ENCODE measurements at places on chromosomes 13 and 19.

- DNase-seq, result no peak
Measured at GRCh38 chr13:99383946-99384345, 76.7 kb upstream of the GPR183 start.

DNA sequence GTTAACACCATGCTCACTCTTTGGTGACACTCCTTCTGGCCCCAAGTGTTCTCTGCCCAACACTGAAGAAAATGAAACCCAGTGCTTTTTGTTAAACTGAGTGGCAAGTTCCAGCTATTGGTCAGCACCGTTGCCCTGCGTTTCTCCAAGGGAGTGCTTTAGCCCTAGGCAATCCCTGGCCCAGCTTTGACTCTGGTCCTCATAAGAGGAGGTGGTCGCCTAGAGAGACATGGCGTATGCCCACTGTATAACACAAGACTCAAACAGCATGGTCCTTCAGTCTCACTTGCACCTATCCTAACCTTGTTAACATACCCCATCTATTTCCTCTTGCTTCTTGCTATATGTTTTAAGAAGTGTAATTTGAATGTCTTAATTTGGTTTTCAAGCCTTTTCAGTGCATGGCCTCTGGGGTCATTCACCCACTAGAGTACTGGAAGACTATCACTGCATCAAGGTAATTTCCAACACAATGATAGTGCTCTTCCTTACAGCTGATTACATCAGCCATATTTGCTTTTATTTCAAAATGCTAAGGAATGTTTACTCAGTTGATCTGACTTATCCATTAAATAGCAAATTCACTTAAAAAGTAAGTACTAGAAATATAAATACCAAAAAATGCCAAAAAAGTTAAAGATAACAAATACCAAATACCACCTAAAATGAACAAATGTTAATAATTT lies 190.5 kb upstream of the SOX21 start:
- no peak for DNase-seq

- no peak for DNase-seq
Measured at GRCh38 chr19:29524912-29525831, 622 bp upstream of the VSTM2B start.

DNA sequence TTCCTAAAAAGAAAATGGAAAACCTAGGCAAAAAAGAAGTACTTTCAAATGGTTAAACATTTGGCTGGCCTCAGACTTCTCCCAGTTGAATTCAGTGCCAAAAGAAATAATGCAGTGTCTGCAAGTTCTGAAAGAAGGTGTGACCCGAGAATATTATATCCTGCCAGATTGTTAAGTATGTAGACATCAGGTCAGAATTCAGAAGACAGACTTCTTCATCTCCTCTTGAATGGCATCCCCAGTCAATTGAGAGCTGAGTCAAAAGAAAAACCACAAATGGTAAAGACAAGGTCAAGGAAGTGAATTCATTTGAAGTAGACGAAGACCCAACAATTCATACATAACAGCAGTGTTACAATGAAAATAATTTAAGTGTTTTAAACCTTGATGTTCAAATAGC lies 194.5 kb downstream of the NBEA start:
- no peak for DNase-seq

DNA sequence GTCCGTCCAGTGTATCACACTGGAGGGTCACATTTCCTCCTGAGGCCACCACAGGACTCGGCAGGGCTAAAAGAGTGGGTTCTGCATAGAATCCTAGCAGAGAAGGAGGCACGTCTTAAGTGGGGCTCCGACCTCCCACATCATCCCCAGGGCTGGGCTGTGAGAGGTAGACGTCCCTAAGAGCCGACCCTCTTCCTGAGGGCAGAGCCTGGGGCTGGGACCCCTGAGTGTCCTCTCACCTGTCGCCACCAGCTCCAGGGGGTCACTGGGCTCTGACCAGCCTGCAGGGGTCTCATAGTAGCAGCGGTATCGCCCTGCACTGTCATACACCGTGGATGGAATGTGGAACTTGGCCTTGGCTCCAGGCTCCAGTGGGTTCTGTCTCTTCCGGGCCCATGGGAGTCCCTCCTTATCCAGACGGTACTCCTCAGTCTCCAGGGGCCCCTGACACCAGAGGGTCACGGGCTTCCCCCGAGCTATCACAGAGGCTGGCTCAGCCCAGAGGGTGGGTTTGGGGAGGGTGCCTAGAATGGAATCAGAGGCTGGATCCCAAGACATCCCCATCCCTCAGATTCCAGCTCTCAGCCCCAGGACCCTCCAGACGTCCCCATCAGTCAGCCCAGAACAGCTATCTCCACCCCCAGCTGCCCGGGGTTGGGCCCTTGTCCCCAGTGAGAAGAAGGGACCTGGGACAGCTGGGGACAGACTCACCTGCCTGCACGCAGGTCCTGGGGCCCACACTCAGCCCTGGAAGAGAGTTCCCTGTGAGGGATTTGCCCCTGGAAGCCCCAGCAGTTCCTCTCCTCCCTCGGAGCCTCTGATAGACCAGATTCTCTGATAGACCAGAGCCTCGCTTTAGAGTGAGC lies 590 bp downstream of the LILRB5 start:
- no peak for DNase-seq

DNA sequence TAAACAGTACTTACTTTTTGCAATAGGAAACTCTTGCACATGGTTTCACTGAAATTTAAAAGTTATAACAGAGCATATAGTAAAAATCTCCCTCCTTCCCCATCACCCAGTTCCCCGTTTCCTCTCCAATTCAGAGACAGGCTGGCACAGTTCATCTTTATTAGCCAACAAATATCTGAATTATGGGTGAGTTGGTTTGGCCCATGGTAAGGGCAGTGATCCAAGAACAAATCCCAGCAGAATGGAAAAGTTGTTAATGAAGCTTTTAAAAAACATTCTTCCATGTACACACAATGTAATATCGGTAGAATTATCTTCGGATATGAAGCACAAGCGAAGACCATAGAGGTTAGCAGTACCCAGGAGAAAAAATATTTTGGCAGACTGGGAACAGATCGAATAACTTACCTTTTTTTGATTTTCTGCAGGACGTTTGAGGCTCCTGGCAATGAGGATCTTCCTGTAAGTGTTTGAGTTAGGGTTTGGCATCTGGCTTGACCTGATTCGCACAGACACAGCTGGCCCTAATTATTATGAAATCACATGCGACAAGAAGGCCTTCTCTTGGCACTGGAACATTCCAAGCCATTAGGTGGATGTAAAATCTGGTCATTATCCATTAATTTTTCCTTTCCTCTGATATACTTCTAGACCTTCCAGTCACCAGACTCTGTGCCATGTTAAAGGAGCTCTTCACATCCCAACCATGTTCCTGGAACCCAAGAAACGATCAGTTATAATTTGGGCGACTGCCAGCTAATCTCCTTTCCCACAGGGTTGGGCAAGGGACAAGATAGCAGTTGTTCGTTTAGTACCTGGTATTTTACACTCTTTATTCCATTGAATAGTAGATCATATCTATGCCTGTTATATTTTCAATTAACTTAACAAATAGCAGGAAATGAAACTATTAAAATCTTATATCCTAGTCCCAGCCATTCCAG lies 139.4 kb upstream of the TSC22D1 start:
- no peak for DNase-seq

DNA sequence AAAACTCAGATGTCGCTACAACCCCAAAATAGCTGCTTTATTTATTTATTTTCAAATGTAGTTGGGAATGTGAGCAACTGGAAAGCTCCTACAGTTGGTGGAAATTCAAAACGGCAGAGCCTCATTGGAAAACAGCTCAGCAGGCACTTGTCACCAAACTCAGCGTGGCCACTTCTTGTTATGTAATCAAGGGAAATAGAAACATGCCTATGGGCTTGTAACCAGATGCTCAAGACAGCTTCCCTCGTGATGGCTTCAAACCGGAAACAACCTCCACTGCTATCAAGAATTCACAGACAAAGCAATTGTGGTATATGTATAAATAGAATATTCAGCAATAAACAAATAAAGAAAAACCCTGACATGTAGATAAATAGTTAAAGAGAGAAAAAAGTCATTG lies 627.8 kb upstream of the SLC10A2 start:
- DNase-seq, result no peak

GRCh38 chr19:47100290-47100689 lies 13.3 kb downstream of the ZC3H4 start:
- no peak for DNase-seq

Measured in AG04449 (cell line).